Suppressor macrophage (primary cell): ENCODE measurements at places on chromosomes 3 and 15.

GRCh38 chr3:100316641-100317069 lies 17.9 kb upstream of the NIT2 start:
- DNase-seq: peak; percentile 64

- DNase-seq: no peak
Observed at GRCh38 chr3:65878831-65879230, 159.9 kb downstream of the MAGI1 start.

DNA sequence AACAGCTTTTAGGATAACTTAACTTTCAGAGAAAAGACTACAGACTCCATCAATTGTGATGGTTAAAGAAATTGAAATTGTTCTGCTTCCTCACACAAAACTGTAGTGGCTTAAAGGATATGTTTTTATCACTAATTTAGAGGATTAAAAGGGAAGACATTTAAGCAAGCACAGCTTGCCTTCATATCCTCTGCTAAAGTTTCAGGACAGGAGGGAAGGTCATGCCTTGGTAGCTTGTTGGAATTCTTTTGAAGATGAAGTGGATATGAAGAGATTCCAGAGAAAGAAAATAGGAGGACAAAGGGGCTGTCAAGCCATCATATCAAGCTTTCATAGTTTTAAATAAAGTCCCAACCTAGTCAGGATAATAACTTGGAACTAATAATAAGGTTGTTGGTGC lies 33.1 kb downstream of the CCDC80 start:
- no peak for DNase-seq

DNA sequence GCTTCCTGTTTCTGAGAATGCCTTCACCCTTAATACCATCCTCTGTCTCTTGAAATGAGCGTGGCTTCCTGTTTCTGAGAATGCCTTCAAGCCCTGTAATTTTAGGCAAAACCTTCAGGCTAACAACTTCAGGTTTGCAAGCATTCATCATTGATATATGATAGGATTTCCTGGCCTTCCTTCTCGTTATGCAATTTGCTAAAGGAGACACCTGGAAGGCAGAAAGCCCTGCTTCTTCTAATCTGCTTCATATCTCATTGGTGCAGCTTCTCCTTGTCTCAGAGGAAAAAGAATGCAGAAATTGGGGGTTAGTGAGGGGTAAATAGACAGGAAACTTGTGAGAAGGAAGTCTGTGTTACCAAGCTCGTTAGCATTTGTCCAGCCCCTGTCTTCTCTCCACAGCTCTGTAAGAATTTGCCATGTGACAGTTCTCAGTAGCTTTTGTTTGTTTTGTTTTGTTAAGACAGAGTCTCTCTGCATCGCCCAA lies 7.3 kb downstream of the ARL6IP5 start:
- peak; percentile 37 for DNase-seq

DNA sequence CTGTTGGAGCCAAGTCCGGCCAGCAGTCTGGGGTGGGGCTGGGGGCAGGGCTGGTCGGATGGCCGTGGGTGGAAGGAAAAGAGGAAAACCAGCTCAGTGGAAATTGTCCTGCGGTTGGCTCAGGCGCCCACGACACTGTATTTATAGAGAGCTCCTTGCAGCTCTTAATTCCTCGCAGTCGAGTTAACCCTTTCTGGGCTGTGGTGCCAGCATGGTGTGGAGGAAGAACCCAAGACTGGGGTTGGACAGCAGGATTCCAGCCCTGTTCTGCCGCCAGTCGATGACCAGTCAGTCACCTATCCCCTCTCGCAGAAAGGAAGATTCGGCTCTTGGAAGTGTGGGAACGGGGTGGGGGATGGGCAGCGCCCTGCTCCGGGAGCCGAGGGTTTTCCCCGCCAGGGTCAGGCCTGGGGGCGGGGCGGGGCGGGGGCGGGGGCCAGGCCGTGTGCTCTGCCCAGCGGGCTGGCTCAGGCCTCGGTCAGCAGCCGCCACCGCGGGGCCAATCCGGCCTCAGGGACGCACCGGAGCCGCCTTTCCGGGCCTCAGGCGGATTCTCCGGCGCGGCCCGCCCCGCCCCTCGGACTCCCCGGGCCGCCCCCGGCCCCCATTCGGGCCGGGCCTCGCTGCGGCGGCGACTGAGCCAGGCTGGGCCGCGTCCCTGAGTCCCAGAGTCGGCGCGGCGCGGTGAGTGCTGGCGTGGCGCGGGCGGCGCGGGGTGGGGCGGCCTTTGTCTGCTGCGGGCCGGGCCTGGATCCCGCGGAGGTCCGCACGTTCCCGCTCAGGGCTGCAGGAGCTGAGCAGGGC lies at the start of gene CD276:
Gene CD276 (plus strand): TSS at position 607 of the 804 bp plus-strand sequence. CDS start 15,257 bp downstream, outside the sequence.
- DNase-seq: peak; percentile 96

- no peak for DNase-seq
Observed at GRCh38 chr15:51374131-51374530, 32.7 kb downstream of the GLDN start.

- DNase-seq: peak; percentile 79
Observed at GRCh38 chr3:4633078-4634004, 140.2 kb downstream of the ITPR1 start.

DNA sequence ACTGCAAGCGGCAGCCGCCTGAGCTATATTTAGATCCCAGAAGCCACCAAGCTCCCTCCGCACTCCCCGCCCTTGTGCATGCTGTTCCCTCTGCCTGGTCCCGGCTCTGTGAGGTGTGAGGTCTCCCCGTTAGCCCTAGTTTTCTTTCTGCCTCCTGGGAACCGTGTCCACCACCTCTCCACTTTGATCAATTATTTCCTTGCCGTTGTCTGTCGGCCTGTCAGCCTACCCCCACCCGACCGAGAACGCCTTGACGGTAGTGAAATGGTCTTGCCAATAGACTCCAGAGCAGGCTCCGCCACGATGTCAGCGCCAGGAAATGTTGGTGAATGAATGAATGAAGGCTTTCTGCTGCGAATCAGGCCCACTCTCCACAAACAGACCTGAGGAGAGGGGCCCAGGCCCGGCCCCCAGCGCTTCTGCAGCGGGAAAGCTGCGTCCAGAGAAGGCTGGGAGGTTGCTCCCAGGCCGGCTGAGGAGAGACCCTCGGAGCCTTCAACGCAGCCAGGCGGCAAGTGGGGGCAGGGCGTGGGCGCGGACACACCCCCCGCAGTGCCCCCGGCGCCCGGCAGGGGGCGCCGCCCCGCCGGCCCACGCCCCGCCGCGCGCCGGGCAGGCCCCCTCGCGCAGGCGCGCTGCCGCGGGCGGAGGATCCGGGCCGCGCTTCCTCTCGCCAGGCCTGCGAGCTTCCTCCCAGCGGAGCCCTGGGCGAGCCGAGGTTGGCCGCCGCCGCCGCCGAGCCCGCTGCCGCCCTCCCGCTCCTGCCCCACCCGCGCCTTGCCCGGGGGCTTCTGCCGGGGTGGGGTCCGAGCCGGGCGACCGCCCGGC lies at the start of gene CSK:
Gene CSK (plus strand): TSS at position 650 of the 828 bp plus-strand sequence. CDS start 16,218 bp downstream, outside the sequence.
- peak; percentile 96 for DNase-seq

DNA sequence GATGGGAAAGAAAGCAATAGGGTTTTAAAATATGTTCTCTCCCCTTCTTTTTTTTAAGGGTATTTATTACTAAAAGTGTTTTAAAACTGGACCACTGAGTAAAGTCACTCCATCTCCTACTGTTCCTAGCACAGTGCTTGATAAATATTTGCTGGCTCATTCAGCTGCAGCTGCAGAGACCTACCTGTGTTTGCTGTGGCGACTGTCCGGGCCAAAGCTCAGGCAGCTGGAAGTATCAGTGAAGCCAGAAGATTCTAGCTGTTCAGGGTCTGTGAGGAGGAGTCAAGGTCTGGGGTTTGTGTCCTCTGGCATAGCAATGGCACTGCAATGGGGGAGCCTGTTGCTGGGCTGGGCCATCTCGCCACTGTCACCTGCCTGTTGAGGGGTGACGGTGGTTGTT lies 109.9 kb downstream of the RPLP1 start:
- no peak for DNase-seq

DNA sequence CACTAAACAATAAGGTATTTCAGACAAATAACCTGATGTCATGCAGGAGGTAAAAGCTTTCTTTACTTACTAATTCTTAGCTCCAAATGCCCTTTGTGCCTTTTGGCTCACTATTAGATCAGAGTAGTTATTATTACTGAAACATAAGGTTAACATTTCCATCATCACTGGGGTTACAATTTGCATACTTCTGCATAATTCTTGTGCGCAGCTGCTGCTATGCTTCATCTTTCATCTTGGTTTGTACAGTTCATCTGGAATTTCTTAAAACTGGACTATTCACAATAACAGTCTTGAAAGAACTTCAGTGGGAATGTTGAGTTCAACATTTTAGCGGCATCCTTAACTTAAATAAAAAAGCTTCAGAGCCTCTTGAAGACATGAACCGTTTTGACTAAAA lies 383.2 kb upstream of the ADAMTS9 start:
- DNase-seq: no peak

GRCh38 chr15:85412956-85413854 lies 32.8 kb downstream of the AKAP13 start:
- DNase-seq: peak; percentile 82

GRCh38 chr3:171351676-171352075 lies 108.5 kb downstream of the TNIK start:
- DNase-seq: no peak

GRCh38 chr3:98718730-98719129 lies 44.4 kb upstream of the ST3GAL6 start:
- DNase-seq: no peak

- no peak for DNase-seq
Observed at GRCh38 chr3:78066287-78066686, 1026.4 kb downstream of the ROBO2 start.

- peak; percentile 91 for DNase-seq
Observed at GRCh38 chr15:66841953-66842681, 140.1 kb downstream of the SMAD6 start.

GRCh38 chr3:64176461-64176996 lies 48.7 kb downstream of the PRICKLE2 start:
- DNase-seq: no peak

GRCh38 chr3:43015572-43015971 lies 36.5 kb downstream of the GASK1A start:
- no peak for DNase-seq

DNA sequence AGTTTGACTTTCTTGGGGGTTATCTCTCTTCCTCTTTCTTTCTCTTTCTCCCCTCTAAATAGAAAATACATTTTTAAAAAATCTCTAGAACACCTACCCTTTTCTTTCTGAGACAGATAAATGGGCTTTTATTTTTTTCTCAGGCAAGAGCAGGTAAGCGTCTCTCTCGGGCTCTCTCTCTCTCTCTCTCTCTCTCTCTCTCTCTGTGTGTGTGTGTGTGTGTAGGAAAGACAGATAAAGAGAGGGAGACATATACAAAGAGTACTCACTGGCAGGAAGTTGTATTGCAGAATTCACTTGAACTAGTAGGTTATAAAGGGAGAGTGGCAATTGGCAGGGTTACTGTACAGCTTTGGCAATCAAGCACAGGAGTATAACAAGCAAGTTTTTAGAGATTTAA lies 118.1 kb upstream of the LSAMP start:
- no peak for DNase-seq

GRCh38 chr3:187014417-187014864 lies 84.1 kb downstream of the ST6GAL1 start:
- no peak for DNase-seq

DNA sequence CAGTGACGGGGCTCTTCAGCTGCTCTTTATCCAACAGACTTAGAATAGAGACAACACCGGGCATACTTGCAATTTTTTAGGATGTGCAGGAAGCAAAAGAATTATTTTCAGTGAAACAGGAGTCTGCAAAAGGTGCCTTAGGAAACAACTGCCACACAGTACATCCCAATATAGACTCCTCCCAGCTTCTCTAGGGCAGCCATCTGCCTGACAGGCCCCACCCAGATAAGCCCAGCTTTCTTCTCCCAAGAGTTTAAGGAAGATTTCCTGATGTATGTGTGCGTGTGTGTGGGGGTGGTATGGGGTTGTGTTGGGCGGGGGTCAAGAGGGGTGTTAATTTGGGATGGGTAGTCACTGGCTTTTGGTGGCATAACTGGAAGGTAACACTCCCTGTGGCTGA lies 21.5 kb downstream of the MAP2K1 start:
- DNase-seq: no peak

DNA sequence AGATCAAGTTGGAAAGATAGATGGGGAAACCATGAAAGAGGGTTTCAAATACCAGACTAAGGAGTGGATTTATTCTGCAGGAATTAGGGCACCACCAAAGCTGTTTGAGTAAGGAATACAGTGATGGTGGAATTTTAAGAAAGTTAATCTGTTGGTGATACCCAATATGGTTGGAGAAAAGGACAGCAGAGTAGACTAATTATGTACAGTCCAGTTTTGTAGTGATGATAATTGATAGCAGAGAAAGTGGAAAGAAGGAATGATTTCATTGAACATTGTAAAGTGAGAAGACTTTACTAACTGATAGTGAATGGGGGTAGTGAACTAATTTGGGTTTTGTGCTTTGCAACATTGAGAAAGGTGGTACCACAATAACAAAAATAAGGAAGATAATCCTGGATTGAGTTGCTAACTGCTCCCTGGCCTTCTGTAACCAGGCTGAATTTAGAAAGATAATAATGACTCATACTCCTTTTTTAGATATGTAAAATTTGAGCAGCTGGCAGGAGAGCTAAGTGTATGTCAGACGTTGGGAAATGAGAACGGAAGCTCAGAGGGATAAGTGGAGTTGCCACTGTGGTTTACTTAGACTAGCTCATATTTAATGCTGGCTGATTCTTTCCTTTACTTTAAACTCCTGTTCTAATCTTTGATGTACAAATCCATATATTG lies 16.9 kb downstream of the TCAIM start:
- DNase-seq: peak; percentile 41

DNA sequence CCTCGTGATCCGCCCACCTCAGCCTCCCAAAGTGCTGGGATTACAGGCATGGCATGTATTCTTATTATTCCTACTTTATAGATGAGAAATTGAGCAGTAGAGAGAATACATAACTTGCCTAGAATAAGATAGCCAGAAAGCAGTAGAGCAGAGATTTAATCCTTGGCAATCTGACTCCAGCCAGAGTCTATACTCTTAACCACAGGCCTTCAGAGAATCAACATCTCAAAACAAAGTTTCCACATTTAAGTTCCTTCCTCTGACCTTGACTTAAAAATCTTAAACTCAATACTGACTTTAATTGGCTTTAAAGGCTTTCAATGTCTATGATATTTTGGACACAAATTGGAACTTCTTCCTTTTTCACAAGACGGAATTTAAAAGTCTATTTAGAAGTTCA lies 37.1 kb downstream of the ZNF106 start:
- DNase-seq: no peak

GRCh38 chr15:101087172-101087769 lies 164.6 kb downstream of the CHSY1 start:
- DNase-seq: no peak
